HL-60 (cell line): ENCODE measurements at places on chromosomes 12 and 14.
A peak's percentile ranks its signal among the peaks of the same experiment; 100 is the strongest.

GRCh38 chr14:36067428-36068187 lies 108.9 kb downstream of the PTCSC3 start:
- no peak for DNase-seq

DNA sequence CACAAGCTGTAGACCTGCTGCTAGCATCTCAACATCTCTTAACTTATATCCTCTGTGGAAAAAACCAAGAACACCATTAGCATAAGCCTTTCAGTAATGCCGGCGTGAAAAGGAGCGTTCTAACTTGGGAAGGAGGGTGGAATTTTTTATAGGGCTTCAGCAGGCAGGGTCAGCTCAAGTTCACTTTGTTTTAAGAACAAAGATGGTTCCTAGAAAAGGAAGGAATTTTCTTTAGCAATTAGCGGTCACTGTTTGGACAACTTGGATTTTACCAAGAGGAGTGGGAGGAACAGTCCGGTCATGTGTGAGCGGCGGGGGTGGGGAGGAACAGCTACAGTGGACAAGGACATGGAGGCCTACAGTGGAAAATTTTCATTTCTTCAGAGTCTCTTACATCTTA lies 35.9 kb downstream of the BBS10 start:
- DNase-seq = no peak

GRCh38 chr14:61281186-61281947 lies at the start of gene TMEM30B:
TMEM30B (minus strand) TSS chr14:61281338; CDS start chr14:61281147, 191 bp downstream.
- no peak for DNase-seq

DNA sequence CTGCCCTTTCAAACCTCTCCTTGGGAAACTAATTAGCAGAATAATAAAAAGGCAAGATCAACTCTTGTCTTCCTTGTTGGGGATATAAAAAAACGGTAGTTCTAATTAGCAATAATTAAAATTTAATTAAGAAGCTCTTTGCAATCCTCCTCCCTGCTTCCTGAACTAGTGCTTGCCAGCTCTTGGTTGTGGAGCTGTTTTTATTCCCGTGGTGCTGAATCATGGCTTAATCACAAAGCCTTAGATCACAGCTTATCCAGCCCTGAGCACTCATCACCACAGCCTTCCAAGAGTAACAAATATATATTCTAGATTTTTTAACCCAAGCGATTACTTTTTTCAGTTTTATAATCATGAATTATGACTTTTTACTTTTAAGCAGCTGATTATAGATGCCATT lies 63.2 kb upstream of the INSM2 start:
- no peak for DNase-seq

GRCh38 chr12:34341362-34341733 lies 319.1 kb downstream of the ALG10 start:
- no peak for DNase-seq

DNA sequence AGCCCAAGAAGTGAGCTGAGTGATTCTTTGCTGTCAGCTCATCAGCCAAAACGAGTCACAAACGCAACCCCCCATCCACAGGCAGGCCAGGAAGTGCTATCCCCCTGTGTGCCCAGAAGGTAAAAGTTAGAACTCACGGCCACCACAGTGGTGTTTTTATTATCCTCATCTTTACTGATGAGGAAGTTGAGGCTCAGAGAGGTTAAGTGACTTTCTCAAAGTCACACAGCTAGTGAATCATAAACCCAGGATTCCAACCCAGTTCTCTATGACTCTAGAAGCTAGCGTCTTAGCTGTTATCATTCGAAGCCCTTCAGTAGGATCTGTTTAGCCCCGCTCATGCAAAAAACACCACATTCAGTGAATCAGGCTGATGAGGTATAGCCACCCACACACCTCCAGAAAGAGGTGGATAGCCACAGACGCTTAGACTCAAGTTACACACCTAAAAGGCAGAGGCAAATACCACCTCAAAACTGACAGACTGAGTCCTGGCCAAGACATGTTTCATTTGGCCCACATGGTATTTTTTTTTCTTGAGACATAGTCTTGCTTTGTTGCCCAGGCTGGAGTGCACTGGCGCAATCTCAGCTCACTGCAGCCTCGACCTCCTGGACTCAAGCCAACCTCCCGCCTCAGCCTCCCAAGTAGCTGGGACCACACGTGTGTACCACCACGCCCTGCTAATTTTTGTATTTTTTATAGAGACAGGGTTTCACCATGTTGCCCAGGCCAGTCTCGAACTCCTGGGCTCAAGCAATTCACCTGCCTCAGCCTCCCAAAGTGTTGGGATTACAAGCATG lies 100.7 kb downstream of the SCARB1 start:
- DNase-seq = no peak

DNA sequence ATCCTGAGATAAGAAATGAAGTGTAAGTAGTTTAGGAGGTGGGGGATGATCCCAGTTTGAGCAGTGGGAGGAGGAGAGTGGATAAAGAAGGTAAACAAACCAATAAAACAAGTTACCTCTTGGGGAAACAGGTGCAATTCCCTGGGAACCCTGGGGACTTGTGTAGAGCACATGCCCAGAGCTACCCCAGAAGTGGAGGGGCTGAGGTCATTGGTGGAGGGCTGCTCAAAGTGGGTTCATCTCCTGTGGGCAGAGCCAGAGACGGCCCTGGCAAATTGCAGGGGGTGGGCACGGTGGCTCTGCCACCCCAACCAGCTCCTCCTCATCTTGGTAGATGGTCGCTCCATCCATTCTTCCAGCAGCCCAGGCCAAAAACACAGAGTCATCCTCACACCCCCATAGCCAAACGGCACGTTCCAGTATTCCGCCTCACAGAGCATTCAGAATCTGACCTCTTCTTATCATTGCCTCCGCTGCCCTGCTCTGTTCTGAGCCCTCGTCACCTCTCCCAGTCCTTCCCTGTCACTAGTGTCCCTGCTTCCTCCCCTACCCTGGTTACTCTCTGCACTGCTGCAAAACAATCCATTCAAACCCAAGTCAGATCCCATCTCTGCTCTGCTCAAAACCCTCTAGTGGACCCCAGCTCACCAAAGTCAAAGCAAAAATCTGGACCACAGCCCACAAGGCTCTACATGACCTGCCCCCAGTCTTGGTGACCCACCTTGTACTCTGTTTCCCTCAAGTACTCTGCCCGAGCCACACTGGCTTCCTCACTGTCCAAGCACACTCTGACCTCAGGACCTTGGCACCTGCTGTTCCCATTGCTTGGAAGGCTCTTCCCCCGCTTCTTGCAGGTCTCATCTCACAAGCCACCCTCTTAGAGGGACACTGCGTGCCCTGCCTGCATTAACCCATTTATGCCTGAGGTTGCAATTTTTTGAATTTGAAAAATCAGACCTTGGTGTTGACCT lies 5.5 kb downstream of the CYP46A1 start:
- DNase-seq = no peak

DNA sequence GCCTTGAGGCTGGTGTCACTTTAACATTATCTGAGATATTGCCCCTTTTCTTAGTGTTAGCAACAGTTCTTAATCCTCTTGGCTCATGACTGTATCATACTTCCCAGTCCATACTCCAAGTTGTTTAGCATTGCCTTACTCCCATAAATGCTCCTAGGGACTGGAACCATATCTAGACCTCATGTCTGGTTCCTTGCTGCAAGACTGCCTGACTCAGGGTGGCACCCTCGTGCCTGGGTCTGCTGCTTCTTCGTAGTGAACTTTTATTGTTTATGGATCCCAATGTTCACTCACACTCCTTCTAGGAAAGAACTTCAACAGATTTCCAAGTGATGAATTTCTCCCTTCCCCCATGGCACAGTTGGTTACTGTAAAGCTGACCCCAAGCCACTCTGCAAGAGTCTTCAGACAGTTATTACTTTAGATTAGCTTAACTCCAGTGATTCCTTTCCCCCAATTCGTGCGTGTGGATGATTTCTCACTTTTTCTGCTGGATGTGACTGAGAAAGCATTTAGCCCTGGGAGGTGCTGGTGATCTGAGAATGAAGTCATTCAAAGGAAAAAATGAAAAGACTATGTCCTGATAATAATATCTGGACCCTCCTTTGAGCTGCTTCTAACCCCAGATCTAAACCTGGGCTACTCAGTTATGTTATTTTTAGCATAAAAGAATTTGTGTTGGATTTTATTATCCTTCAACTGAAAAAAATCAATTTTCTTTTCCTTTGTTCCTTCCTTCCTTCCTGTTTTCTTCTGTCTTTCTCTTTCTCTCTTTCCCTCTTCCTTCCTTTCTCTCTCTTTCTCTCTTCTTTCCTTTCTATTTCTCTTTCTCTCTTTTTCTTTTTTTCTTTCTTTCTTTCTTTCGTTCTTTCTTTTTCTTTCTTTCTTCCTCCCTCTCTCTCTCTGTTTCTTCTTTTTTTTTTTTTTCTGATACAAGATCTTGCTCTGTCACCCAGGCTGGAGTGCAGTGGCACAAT lies 47.5 kb upstream of the PPP1R12A start:
- DNase-seq = no peak

DNA sequence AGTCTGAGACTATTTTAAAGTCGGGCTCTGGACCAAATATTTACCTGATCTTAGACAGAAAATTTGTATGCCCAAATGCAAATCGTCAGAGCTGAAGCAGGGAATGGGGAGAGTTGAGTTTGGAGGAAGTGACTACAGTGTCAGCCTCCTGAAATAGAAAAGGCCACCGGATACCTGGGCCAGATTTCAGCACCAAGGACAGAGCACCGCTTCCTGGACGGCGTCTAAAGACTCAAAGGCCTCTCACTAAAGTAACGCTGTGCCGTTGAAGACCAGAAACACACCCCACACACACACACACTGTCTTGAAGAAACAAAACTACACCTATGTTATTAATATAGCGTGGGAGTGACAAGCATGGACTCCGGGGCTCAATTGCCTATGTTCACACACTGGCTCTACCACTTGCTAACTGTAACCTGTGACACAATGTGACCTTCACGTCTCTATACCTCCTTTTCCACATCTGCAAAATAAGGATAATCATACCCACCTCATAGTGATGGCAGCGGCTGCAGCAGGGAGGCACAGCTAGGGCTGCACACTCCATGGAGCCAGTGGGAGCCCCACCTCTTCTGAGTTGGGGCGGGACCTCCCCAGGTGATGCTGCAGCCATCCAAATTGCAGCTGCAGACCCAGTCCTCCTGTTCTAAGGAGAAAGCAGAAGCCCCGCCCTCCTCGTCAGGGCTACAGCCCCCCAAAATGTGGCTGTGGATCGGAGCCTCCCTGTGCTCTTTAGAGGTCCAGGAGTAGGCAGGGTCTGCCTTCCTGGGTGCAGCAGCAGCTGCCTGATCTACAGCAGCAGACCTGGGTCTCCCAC lies 35.6 kb downstream of the KRT76 start:
- peak; percentile 20 for DNase-seq

- DNase-seq = no peak
These were observed 1.7 kb downstream of the ANKRD9 start for GRCh38 chr14:102507857-102508312.

- DNase-seq = no peak
These were observed 216.8 kb downstream of the ZFP36L1 start for GRCh38 chr14:68576031-68576430.

- DNase-seq = no peak
These were observed 182.1 kb downstream of the CAPZA3 start for GRCh38 chr12:18919871-18920511.

DNA sequence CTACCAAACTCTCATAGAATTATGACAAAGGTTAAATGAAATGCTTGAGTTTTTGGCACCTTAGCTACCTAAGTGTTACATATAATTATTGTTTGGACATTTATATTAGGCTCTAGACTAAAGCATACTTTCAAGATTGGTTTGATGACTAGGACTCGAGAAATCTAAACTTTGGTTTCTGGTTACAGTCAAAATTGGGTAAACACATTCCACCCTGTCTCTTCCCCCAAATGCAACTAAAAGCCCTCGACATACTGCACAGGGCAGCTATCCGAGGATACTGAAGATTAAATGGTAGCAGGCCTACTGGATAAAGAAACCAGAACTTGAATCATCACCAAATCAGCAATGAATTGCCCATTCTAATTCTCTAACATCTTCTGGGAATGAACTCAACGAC lies 369.1 kb downstream of the PRKD1 start:
- no peak for DNase-seq
